HT1080 (cell line): ENCODE measurements at places on chromosomes 12 and 14. TPM values are rescaled to one million over a fixed set of nuclear protein-coding genes. Genes with fewer than 3 reads are reported as not detected.

The ADSS1 gene
- 2.1 and 2.8 TPM in 2 replicates for total RNA-seq

DNA sequence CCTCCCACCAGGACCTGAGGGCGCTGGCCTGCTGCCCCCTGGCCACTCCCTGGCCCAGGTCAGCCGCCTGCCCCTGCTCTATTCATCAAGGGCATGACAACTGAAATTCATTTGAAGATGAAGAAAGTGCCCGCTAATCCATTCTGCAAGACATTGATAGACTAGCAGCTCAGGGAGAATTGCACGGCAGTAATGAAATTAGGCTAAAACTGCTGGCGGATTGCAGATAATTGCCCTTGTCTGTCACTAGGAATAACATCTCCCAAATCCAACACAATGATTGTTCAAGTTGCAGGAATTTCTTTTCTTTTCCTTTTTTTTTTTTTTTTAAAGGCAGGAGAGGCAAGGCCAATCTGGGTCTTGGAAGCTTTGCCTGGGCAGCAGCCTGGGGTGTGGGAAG lies 44.5 kb downstream of the MVK start:
- DNase-seq, result no peak

The ISCU gene
- total RNA-seq, result 183 and 190 TPM in 2 replicates

DNA sequence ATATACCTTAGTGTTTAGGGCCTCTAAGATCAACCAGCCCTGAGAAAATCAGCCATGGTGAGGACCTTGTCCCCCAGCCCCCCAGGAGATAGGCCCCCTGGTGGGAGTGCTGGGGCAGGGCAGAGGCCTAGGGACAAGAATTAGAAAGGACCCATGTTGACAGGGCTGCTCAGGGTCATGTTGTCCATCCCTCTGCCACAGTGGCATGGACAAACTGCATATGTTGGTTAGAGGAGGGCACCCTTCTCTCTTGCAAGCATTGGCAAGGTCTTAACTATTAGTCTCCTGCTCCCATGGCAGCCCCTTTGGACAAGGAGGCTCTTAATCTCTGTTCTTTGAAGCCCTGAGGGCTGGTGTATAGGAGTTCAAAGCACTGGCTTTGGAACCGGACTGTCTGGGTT lies 755 bp upstream of the PTPN6 start:
- no peak for DNase-seq

The RPL10L gene
- total RNA-seq, result not detected in 2 replicates

- DNase-seq, result no peak
Observed at GRCh38 chr14:54489318-54489683, 521 bp upstream of the GMFB start.

DNA sequence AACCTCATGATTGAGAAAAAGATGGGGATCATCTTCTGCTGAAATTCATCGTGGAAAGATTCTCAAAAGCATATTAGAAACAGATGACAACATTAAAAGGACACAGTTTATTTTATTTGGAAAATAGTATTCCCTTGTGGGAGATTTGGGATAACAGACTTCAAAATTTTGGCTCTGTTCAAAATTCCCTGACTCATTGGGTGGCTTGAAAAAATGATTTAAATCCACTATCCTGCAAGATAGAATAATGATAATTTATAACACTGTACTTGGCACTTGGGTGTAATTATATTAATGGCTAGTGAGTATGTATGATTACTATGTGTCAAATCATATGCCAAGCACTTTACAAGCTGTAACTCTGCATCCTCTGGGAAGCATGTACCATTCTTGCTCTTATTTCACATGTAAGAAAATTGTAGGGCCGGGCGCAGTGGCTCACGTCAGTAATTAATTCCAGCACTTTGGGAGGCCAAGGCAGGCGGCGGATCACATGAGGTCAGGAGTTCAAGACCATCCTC lies 128.8 kb downstream of the LMNTD1 start:
- DNase-seq, result no peak

GRCh38 chr12:11228296-11228879 lies 41.1 kb downstream of the PRB3 start:
- peak; percentile 59 for DNase-seq

DNA sequence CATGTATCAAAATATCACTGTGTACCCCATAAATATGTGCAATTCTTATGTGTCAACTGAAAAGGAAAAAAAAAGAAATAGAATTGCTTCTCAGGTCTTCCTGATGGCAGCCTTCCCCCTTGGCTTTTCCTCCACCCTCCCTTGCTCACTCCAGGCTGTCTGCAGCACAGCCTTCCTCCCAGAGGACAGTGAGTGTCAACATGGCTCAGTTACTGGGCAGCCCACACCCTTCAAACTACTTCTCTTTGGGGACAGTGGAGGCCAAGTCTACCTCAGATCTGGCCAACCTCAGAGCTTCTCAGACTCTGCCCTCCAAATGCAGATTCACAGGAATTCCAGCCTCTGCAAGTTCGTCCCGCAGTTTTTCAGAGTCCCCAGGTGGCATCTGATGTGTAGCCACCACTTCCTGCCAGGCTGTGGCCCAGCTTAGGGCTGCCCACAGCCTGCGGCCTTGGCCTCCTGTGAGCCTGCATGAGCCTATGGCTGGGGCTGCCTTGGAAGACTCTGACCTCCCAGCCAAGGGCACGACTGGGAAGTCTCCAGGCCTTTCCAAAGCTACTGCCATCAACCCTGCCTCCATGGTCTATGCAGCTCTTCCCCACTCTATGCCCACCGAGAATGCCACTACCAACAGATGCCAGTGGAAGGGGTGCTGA lies 148.0 kb upstream of the PWP1 start:
- DNase-seq, result no peak

- DNase-seq, result no peak
Observed at GRCh38 chr12:70627677-70628076, 9.6 kb downstream of the PTPRB start.

The PTHLH gene
- total RNA-seq, result 0.13 and 0.87 TPM in 2 replicates

GRCh38 chr14:104889375-104889757 lies 24.3 kb downstream of the CEP170B start:
- DNase-seq, result no peak

GRCh38 chr12:125038976-125039625 lies 26.1 kb upstream of the AACS start:
- DNase-seq, result no peak

- peak; percentile 23 for DNase-seq
Observed at GRCh38 chr12:73935817-73936216, 601.8 kb upstream of the ATXN7L3B start.

- DNase-seq, result peak; percentile 46
Observed at GRCh38 chr12:19833775-19834501, 394.6 kb downstream of the AEBP2 start.

The PXN gene
- 162 and 238 TPM in 2 replicates for total RNA-seq

DNA sequence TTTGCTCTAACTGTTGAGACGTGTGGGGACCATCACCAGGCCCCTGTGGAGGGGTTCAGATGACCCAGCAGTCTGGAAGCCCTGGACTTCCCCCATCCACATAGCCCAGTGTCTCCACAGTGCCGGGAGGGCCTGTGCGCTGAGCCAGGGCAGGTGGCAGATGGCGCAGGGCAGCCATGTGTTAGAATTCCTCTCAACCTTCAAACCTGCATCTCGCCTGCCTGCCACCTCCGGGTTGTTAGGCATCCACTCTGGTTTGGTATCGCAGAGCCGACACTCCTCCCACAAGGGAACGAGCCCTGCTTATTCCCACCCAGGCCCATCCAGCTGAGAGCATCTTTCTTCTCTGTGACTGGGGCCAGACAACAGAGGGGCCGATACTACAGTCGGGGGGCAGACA lies 84.5 kb downstream of the ADGRD1 start:
- no peak for DNase-seq

GRCh38 chr12:68971404-68971803 lies 38.4 kb upstream of the CPM start:
- DNase-seq, result peak; percentile 77

The INSM2 gene
- total RNA-seq, result 0.02 TPM in 1 of 2 replicates, not detected in the other

DNA sequence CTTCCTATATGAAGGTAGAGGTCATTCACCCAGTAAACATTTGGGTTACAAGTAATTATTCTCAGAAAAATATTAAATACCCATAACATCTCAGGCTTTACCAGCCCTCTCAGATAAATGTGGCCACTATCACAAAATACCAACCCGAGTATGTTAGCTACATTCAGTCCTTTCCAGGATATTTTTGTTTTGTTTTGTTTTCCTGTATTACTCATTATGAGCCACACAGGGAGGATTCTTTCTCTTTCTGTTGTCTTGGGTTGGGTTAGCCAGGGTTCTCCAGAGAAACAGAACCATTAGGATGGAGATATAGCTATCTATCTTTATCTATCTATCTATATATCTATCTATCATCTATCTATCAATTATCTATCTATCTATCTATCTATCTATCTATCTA lies 947.6 kb upstream of the MDGA2 start:
- peak; percentile 11 for DNase-seq

- DNase-seq, result no peak
Observed at GRCh38 chr14:24775950-24776349, 142.0 kb upstream of the GZMB start.
